Astrocyte (in vitro differentiated cells and primary cell): ENCODE measurements at places on chromosomes 11 and 22. TPM values are rescaled to one million over a fixed set of nuclear protein-coding genes. Genes with fewer than 3 reads are reported as not detected.

POTEH gene
- total RNA-seq = not detected in 2 replicates

OR51I1 gene
- total RNA-seq = not detected in 2 replicates

GRCh38 chr22:35353318-35353717, 27.6 kb upstream of the HMOX1 start:
- H3K4me1 ChIP-seq = peaks cover 12% of the 10 kb centered on the region
- no peak for DNase-seq
- no peaks in the 10 kb centered on the region for H3K27me3 ChIP-seq
- H3K27ac ChIP-seq = no peak overlapping the region
- no peak overlapping the region for H3K4me3 ChIP-seq

DNA sequence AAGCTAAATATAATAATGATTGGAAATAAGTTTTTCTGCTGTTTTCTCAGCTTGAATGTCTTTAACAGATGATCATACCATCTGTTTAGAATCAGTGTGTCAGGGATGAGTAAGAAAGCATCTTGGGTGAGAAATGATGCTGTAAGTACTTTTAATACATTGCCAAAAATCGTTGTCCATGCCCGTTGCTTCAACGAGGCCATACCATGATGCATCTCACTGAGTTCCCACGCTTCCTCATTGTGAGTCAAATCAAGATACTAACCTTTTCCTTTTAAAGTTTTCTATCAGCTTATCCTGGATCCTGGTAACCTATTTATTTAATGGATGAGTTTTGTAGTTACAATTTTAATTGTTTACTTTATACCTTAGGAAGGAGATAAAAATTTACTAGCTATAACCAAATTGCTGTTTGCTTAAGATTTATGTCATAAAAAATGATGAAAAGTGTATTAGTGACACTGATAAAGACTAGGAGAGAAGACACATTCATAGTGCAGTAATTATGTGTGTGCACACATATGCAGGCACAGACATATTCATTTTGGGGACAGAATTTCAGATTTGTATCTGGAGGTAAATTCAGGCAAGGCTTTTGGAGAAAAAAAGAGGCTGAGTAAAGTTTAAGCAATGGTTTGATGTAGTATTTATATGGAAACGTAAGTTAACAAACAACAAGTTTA, 154.8 kb downstream of the UVRAG start:
- H3K4me1 ChIP-seq = peaks cover 12% of the 10 kb centered on the region
- no peak overlapping the region for H3K4me3 ChIP-seq
- DNase-seq = peak; percentile 39
- H3K27me3 ChIP-seq = no peaks in the 10 kb centered on the region
- H3K27ac ChIP-seq = no peak overlapping the region

DNA sequence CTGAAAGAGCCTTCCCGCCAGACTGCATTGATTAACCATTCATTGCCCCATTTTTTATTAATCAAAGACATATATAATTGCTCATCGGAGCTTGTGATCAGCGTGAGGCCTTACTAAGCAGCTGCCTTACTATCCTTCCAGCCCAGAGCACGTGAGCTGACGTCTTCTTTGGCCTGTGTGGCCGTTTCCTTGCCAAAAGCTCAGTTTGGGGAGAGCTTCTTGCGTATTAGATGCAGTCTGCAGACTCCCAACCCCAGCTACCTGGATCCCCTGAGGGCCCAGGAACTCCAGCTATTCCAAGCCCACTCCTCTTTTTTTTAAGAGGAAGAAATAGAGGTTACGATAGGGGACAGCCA, 784 bp upstream of the SLC43A3 start:
- H3K27me3 ChIP-seq = peaks cover 4% of the 10 kb centered on the region
- H3K27ac ChIP-seq = peak overlapping the region; percentile 69
- H3K4me3 ChIP-seq = no peak overlapping the region
- peak; percentile 76 for DNase-seq
- no peaks in the 10 kb centered on the region for H3K36me3 ChIP-seq
- H3K4me1 ChIP-seq = peaks cover 46% of the 10 kb centered on the region

- no peaks in the 10 kb centered on the region for H3K36me3 ChIP-seq
- H3K4me1 ChIP-seq = peaks cover 12% of the 10 kb centered on the region
- no peak overlapping the region for H3K27ac ChIP-seq
- H3K4me3 ChIP-seq = no peak overlapping the region
- no peaks in the 10 kb centered on the region for H3K27me3 ChIP-seq
Observed at GRCh38 chr11:122219791-122220190, 103.8 kb upstream of the BLID start.

GRCh38 chr11:36073411-36074203, 129.7 kb downstream of the LDLRAD3 start:
- no peak overlapping the region for H3K4me3 ChIP-seq
- DNase-seq = peak; percentile 42
- no peak overlapping the region for H3K27ac ChIP-seq
- H3K36me3 ChIP-seq = no peaks in the 10 kb centered on the region
- no peaks in the 10 kb centered on the region for H3K27me3 ChIP-seq
- peaks cover 26% of the 10 kb centered on the region for H3K4me1 ChIP-seq

DNA sequence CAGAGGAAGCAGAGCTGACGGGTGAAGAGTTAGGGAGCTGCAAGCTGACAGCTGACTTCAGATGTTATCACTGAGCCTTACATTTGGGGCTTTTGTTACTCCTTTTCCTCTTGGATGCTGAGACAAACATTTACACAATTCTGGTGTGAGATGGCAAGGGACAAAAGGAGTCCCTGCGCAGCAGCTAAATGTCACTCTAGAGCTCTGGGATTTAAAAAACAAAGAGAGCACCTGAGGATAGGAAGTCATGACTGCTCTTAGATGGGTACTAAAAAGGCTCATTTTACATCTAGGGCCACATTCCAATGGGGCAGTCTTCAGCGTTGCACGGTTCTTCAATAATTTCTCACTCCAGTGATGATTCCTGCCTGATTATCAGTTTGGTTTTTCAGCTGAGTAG, 204.5 kb downstream of the RAB38 start:
- H3K27me3 ChIP-seq = no peaks in the 10 kb centered on the region
- H3K27ac ChIP-seq = no peak overlapping the region
- no peaks in the 10 kb centered on the region for H3K36me3 ChIP-seq

DNA sequence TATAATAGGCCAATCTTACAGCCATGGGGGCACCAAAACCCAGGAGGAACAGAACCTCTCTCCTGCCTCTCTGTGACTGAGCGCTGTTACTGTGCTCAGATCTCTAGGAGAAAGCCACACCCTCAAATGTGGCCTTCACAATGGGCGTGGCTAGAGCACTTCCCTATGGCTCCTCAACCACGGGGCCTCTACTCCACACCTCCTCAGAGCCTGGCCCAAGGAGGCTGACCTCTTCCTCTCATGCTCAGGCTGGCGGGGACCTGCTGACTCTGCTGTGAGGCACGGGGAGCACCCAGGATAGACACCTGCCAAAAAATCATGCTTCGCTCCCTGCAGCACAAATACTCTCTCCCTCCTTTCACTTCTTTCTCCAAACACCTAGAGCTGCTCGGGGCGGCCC, 41.0 kb downstream of the C11orf58 start:
- no peak overlapping the region for H3K27ac ChIP-seq
- H3K4me3 ChIP-seq = no peak overlapping the region
- no peaks in the 10 kb centered on the region for H3K36me3 ChIP-seq
- H3K4me1 ChIP-seq = peaks cover 6% of the 10 kb centered on the region
- no peak for DNase-seq
- peaks cover 3% of the 10 kb centered on the region for H3K27me3 ChIP-seq

DNA sequence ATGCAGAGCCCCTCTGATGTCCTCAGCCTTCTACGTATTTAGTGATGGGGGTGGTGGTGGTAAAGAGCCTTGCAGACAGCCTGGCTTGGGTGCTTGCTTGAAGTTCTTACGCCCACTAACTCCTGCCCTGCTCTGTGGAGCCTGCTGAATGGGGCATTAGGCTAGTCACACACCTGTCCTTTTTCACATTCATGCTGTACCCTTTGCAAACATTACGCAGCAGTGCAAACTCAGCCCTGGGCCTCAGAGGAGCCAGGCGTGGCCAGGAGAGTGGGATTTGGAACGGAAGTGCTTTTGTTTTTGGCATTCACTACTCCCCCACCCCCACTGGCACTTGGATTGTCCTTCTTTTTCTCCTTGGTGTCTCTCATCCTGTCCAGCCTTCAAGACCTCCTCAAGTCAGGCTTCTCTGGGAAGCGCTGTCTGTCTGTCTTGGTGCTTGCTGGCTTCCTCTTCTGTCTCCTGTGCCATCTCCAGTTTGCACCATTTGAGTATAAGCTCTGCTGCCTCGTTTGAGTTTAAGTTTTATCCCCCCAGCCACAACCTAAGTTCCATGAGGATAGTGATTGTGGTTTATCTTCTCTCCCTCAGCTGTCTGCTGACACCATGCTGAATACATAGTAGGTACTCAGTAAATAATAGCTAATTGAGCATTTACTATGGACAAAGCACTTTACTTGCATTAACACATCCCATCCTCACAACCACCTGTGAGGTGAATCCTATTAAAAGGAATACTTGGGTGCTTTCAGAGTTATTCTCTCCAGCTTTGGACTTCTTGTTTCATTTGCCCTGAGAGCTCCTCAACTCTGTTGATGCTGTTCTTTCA, 26.7 kb downstream of the ZBTB16 start:
- H3K36me3 ChIP-seq = no peaks in the 10 kb centered on the region
- DNase-seq = no peak
- peaks cover 2% of the 10 kb centered on the region for H3K4me1 ChIP-seq
- no peak overlapping the region for H3K27ac ChIP-seq
- no peak overlapping the region for H3K4me3 ChIP-seq
- H3K27me3 ChIP-seq = peaks cover 27% of the 10 kb centered on the region
